ENCODE measurements at places on chromosomes 6 and 20.

DNA sequence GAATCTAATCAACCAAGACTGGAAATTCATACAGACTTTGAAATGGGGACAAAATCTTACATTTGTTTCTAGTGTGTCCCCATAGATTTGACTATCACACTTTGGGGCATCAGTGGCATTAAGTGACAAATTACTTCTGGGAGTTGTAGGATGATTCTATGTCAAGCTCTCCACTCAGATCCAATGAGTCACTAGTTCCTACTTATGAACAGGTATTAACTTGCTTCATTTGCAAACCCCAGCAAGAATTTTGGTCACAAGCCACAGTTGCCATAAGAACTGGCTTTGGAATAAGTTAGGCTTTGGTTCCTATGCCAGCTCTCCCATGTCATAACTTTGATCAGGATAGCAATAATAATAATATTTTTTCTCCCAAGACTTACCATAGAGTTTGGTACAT is 77.6 kb upstream of the PTPRK start:
- no peak for DNase-seq

- no peak for DNase-seq
Observed at GRCh38 chr20:38534756-38535155, 46.2 kb upstream of the ADIG start.

- peak; percentile 60 for DNase-seq
Observed at GRCh38 chr6:44655412-44656342, 268.2 kb downstream of the CDC5L start.

GRCh38 chr6:129100164-129100563 is 217.2 kb downstream of the LAMA2 start:
- no peak for DNase-seq

DNA sequence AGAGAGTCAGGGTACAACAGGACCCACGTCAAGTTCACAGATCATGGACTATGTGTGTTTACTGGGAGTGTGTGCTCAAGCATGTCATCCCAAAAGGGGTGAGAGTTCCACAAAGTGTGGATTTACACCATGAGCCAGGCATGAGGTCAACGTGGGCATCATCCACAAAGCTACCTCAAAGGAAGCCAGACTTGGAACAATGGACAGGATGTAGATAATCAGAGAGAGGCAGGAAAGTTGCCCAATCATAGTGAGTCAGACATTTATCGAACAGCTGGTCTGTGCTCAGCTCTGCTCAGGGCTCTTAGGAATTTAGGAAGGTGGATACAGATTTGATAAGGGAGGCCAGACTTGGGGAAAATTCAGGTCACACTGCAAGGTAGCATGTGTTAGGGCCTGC is 317.2 kb upstream of the CDYL start:
- DNase-seq: no peak

GRCh38 chr6:32047084-32047478 is 8.9 kb downstream of the CYP21A2 start:
- DNase-seq: no peak

DNA sequence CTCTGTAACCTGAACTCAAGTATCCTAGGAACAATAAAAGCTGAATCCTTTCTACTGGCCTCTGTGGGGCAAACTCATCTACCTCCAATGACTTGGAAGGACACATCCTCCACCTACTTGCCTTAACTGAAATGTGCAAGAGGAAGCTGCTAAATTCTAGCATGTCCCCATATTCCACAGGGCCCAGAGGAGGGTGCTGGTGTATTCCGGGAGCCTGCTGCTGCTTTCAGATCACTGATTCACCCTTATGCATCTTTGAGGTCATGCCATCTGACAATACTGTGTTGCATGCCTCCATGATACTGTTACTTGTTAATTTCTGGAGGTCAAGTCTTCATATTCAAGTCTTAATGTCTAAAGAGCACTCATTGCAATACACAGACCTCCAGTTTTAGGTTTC is 40.3 kb downstream of the LYRM4 start:
- no peak for DNase-seq

DNA sequence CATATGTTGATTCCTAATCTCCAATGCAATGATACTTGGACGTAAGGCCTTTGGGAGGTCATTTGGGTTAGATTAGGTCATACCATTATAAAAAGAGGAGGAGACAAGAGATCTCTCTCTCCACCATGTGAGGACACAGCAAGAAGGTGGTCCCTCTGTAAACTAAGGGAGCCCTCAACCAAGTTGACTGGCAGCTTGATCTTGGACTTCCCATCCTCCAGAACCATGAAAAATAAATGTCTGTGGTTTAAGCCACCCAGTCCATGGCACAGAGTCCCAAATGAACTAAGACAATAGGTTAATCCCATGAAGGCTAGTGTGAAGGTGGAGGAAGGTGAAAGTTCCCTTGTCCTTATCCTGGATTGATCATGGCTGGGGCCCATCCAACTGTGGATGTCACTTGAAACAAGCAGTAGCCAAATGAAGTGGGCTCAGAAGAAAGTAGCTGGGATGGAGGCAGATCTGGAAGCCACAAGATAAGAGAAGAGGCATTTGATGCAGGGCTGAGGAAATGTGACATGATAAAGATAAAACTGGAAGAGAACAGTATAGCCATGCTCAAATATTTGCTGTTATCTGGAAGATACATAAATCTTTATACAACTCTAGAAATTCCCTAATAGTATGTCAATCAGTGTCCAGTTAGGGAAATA is 99.9 kb downstream of the BANF2 start:
- no peak for DNase-seq

DNA sequence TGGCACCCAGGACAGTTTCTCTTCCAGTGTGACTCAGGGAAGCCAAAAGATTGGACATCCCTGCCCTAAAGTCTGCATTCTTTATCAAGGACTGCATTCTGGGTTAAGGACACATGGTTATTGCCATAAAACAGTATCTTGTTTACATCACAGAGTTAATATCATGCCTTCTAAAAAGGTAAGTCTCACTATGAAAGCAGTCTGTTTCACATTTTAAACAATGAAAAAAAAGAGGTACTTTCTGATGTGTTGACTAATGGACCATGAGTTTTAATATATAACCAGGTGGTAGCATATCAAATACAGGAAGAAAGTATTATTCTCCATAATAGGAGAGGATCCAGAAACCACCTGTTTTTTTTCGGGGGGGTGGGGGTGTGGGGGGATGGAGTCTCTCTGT is 93.7 kb downstream of the TIAM2 start:
- no peak for DNase-seq

DNA sequence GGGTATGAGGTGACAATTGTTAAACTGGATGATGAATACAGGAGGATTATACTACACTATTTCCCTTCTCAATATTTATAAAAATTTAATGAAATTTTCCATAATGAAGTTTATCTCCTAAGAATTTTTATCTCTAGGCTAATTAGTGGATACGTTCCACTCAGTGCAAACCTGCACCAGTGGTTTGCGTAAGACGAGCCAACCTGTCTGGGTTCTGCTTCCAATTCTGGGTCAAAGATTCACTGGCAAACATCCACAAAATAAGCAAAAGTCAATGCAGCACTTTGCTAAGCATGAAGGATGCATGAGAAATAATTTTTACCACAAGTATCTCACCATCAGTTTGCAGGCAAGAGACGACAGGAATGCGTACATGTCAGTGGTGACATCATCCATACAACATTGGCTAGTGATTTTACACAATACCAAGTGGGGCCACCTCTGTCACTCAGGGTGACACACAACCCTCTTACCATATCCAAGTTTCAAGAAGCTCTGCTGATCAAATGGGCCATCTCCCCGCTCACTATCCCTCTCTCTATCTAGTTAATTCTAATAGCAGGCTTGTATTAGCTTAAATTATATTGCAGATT is 51.7 kb downstream of the FAM50B start:
- DNase-seq: no peak
